EL (cell line): ENCODE measurements at places on chromosomes 11 and 22.
A peak's percentile ranks its signal among the peaks of the same experiment; 100 is the strongest.

GRCh38 chr11:88536616-88537265 is 199.2 kb upstream of the CTSC start:
- no peak for DNase-seq

DNA sequence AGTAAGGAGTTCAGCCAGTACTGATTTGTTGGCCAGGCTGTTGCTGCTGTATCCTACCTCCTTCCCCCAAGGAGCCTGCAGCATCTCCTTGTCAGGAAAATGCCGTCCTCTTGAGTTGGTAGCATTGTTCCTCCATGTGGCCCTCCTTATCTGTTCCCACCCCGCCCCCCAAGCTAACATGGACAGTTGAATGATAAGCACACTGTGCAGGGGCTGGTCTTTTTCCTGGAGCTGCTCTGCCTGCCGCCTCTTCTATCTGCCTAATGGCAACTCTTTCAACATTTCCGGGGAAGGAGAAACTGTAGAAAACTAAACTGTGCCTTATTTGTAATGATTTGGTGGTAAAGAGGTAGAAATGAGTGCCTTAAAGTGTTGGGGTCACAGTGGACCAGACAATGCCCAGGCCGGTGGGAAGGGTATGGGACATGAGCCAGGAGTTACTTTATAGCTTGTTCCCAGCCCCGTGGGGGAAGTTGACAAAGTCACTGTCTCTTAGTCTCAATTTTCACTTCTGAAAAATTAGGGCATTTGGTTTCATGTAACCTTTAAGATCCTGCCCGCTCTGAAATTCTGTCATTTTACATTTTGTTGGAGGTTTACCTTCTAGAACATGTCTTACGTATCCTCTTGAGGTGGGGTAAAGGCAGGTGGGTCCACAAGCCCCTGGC is 4.5 kb downstream of the FAM118A start:
- no peak for DNase-seq

DNA sequence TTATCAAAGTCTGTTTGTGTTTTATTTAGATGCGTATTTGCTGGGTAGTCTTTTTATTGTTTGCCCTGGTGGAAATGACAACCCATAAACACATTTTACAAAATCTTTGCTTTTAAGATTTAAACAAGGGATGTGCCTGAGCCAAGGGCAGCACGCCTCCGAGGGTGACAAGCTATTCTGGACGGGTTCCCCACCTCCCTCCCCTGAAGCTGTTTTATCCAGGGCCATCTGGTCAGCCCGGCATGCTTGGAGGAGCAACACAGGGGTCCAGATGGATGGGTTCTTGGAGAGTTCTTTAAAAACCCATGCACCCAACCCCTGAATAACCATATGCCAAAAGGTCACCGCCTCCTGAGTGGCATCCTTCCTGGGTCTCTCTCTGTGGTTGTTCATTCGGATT is 408.9 kb downstream of the OPCML start:
- no peak for DNase-seq

DNA sequence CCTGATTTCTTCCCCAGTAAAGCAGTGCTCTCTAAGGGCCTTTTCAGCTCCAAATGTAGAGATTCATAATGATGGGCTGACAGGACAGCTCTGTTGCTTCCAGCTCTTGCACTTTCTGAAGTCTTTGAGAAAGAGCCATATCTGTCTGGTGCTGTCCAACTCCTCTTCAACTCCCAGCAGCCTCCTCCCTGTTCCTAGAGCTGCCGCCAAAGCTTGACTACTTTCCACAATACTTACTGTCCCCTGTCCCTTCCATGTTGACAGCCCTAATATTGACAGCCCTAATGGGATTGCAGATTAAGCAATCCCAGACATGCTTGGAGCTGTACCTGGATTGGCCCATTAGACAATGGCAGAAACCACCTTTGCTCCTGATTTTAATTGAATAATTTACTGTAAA is 29.6 kb downstream of the INSC start:
- DNase-seq, result no peak

DNA sequence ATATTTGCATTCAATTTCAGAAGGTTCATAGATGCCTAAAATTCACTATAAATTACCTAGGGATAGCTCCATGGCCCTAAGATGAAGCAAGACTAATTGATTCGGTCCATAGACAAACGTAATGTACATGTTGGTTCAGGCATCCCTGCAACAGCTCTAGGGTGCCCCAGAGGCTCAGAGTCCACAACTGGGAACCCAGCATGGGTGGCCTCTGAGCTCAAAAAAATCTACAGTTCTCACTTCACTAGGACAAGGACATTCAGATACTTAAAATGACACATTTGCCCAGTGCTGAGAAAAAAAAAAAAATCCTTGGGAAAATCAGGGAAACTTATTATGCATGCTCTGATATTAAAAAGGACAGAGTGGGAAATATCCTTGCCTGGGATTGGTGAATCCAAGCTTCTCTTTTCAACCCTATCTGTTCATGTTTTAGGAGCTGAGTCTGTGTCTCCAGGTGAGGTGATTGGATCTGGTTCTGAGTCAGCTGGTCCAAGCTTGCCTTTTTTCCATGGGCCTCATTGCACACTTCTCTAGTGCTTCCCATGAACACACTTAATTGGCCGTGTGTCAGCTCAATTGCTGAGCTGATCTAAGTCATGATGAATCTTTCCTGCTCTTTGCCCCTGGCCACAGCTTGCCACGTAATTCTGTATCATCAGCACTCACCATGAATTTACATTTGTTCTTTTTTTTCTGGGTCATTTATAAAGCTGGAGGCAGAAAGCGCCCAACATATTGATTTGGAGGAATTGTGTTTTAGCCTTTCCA is 116.3 kb upstream of the RCN1 start:
- DNase-seq, result peak; percentile 89

DNA sequence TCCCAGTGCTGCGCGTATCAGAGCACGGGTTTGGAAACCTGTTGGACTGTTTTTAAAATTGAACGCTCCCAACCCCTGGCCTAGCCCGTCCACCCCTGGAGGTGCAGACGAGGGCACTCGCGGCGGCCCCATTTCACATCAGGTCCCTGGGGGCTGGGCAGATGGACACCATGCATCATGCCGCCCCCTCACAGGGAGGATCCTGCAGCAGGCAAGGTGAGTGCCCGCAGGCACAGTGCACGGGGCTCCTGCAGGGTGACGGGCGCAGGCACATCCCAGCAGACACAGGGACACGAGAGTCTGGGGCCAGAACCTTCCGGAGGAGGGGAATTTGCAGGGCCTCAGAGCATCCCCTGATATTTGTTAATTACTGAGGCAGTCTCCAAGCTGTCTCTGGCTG is 7.3 kb downstream of the ANO9 start:
- DNase-seq, result no peak

DNA sequence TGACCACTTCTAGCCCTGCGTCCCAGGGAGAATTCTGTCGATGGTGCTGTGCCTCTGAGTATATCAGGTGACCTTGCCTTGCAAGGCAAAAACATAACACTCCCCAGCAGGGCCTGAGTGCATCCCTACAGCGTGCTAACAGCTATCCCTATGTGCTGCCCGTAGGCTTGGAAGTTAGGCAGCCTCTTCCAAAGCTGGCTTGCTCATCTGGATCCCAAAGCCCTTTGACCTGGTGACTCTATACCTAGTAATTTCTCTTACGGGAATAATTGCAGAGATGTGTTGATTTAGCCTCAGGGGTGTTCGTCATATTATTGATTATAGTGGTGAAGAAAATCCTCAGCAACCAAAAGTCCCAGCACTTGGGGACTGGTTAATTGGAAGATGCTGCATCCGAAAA is 32.6 kb upstream of the CRYBB3 start:
- peak; percentile 8 for DNase-seq

DNA sequence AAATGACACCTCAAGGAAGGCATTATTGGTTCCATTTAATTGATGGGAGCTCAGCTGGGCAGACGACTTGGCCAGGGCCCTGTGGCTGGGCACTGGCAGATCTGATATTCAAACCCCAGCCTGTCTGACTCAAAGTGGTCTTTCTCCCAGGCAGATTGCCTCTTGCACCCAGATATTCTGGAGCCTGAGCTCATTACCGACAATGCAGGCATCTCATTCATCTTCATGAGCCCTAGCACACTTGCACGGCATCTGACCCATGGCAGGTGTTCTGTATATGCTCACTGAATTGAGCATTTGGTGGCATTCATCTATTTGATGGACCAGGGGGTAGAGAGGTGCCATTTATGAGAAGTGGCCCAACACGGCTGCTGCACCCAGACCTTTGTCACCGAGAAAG is 193.1 kb downstream of the DSCAML1 start:
- DNase-seq, result no peak

DNA sequence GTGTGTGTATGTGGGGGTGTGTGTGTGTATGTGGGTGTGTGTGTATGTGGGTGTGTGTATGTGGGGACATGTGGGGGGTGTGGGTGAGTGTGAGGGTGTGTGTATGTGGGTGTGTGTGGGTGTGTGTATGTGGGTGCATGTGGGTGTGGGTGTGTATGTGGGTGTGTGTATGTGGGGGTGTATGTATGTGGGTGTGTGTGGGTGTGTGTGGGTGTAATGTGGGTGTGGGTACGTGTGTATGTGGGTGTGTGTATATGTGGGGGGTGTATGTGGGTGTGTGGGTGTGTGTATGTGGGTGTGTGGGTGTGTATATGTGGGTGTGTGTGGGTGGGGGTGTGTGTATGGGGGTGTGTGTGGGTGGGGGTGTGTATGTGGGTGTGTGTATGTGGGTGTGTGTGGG is 106.7 kb downstream of the SPATA19 start:
- DNase-seq, result no peak

GRCh38 chr11:116879800-116880625 is 42.6 kb upstream of the APOA1 start:
- peak; percentile 65 for DNase-seq

- DNase-seq, result no peak
Observed at GRCh38 chr11:64716473-64717267, 6.3 kb downstream of the NRXN2 start.

- peak; percentile 86 for DNase-seq
Observed at GRCh38 chr11:64246871-64247728, at the start of gene PPP1R14B. Gene PPP1R14B (minus strand): TSS chr11:64246943. CDS start chr11:64246673, 270 bp downstream.
